Mucosa of descending colon (tissue), 3 donors: ENCODE measurements at places on chromosomes 1 and 21. TPM values are rescaled to one million over a fixed set of nuclear protein-coding genes. Genes with fewer than 3 reads are reported as not detected.

The C1orf141 gene
- total RNA-seq, result not detected

The LCE3E gene
- total RNA-seq, result not detected

The TMEM82 gene
- 19.7 TPM for total RNA-seq

The GRIK1 gene
- not detected for total RNA-seq

The SH3D21 gene
- 14.2 TPM for total RNA-seq

The ZBTB37 gene
- 12.0 TPM for total RNA-seq

The HCN3 gene
- 15.6 TPM for total RNA-seq

The BRINP3 gene
- total RNA-seq, result 12.4 TPM
